ENCODE measurements at places on chromosomes 7 and 10.

- DNase-seq: no peak
These were observed 851.5 kb upstream of the COBL start for GRCh38 chr7:52168085-52168484.

GRCh38 chr7:86477343-86477935 is 166.3 kb upstream of the GRM3 start:
- no peak for DNase-seq

DNA sequence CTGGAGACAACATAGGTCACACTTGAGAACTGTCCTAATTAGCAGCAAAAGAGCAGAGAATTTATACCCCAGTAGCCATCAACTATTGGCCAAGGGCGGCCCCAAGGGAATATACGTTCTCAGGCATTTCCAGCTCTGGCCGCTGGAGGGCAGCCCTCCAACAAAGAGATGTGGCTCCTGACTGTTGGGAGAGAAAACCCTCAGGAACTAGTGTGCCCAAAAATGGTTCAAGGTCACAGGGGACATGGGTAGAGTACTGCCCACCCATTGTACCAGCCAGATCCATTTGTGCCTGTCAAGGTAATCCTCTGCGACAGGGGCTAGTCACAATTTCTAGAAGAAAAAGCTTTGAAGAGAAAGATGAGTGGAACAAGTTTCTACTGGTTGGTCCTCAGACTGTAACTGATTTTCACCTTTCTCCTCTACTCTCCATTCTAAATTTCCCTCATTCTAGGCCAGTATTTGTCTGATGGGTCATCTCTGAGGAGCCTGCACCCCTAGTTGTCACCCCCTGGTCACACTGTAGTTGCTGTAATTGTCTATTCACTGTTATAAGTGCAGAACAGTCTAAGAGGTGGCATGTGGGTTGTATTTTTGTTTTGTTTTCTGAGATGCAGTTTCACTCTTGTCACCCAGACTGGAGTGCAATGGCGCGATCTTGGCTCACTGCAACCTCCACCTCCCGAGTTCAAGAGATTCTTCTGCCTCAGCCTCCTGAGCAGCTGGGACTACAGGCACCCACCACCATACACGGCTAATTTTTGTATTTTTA is 14.7 kb upstream of the C7orf33 start:
- no peak for DNase-seq

GRCh38 chr7:15131661-15132060 is 229.1 kb upstream of the DGKB start:
- no peak for DNase-seq

DNA sequence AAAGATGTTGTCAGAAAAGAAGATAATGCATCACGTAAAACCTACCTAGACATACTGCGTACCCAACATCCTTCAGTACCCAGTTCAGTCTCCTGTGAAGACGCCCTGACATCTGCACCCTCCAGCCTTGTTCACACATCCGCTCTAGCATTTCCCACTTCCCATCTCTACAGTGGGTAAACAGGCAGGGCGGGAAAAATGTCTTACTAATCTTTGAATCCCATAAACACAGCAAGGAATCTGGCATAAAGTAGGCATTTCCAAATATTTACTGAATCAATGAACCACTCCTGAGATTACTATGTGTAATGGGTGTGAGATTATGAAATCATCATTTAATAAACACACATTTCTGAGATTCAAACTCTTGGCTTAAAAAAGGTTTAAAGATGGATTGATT is 132.8 kb downstream of the GLI3 start:
- DNase-seq: no peak

GRCh38 chr10:96287392-96288105 is 16.2 kb upstream of the BLNK start:
- DNase-seq: no peak

GRCh38 chr10:47145290-47145934 is 154.6 kb upstream of the GDF10 start:
- no peak for DNase-seq

- no peak for DNase-seq
These were observed 370.3 kb downstream of the BMPER start for GRCh38 chr7:34275624-34276023.

DNA sequence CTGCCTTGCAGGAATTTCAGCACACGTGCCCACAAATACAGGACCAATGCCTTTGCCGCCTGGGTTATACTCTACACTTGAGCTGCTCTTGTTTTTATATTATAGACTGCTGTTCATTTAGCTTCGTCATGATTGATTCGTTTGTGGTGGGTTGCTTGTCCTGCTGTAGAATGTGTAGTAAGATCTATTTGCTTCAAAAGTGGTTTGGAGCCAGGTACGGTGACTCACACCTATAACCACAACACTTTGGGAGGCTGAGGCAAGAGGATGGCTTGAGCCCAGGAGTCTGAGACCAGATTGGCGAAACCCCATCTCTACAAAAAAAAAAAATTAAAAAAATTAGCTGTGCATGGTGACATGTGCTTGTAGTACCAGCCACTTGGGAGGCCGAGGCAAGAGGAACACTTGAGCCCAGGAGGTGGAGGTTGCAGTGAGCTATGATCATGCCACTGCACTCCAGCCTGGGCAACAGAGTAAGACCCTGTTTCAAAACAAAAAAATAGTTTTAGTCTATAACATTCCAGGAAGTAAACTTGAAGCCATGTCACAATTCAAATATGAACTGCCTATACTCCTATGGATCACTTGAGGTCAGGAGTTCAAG is 9.0 kb upstream of the RHBDD2 start:
- no peak for DNase-seq

- no peak for DNase-seq
These were observed 13.1 kb downstream of the SFXN3 start for GRCh38 chr10:101044117-101044516.

- DNase-seq: no peak
These were observed 339.1 kb downstream of the SEMA3D start for GRCh38 chr7:84847790-84848189.

DNA sequence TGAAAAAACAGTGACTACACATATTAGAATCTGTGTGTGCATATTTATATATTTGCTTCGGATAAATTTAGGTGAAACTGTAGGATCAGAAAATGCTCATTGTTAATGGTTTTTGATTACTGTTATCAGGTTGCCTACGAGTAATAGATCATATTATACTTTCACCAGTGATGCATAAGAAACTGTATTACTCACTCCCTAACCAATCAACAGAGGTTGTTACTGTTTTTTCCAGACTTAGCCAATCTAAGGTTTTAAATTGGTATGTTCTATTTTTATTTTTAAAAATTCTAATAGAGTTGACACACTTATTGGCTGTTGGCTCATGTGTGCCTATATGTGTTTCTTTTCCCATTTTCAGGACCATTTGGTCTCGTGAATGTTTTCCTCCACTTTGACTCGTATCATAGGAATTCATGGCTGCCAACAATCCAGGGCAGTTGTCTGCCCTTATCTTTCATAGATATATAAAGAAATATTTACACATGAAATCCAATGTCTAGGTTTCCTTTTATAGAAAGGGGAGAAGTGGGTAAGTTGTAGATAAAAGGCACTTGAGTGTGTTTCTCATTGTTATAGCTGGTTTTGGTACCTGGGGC is 59.2 kb downstream of the ANLN start:
- DNase-seq: no peak

- DNase-seq: no peak
These were observed 107.5 kb downstream of the EPDR1 start for GRCh38 chr7:38027884-38028455.

DNA sequence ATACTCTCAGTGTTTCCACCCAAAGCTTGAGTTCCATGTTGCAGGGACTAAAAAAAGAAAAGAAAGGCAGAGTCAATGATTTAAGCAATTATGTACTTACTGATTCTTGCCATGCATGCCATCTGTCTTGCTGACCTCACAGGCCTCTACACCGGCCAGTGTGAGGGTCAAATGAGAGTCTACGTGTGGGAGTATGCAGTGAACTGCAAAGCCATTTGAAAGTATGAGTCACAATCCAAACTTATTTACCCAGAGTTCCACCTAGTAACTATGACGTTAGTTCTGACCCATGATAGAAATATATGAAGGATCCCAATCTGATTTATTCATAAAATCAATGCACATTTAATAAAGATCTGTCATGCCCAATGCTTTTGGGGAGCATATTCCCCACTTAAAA is 26.5 kb downstream of the PDE1C start:
- DNase-seq: no peak

DNA sequence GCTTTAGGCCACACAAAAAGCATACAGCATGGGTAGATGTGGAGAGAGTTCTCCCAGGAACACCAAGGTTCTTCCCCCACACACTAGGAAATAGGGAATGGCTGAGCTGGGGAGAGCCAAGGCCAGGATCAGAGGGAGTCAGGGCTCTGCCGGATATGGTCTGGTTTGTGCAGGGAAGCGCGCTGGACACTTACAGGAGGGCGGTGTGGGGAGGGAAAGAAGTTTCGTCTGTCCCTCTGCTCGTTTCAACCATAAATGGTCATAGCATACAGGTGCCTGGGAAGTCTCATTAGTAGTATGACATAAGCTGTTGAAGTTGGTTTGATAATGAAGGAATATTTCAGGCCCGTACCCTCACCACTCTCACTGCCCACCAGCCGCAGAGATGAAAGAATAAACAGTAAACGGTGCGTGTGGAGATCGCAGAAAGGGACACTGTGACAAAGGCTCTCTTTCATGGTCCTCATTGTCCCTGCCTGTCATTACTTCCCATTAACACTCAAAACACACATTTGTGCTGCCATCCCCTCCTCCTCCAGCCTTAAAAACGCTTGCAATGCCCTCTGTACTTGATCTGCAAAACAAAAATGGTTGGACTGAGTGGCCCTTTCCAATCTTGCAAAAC is 207.2 kb downstream of the CELF2 start:
- DNase-seq: no peak

DNA sequence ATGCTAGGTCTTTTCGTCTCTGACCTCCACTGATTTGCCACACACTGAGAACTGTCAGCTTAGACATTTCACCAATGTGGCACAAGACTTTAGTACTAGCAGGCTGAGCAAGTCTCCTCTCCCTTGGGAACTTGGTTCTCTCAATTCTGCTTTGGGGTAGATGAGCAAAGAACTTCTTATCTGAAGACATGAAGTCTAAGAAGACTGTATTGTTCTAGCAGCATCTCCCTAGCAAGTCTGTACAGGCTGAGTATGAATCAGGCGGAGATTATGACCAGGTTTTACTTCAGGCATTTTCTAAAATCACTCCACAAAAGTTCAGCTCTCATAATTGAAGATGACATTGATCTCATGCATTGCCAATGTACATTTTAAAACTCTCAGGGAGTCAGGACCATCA is 23.8 kb upstream of the STN1 start:
- no peak for DNase-seq

- no peak for DNase-seq
These were observed 4.3 kb upstream of the GDI2 start for GRCh38 chr10:5817322-5818047.

- no peak for DNase-seq
These were observed 15.5 kb upstream of the CCAR1 start for GRCh38 chr10:68705548-68705947.

GRCh38 chr7:50641442-50642405 is 76.5 kb upstream of the DDC start:
- no peak for DNase-seq

DNA sequence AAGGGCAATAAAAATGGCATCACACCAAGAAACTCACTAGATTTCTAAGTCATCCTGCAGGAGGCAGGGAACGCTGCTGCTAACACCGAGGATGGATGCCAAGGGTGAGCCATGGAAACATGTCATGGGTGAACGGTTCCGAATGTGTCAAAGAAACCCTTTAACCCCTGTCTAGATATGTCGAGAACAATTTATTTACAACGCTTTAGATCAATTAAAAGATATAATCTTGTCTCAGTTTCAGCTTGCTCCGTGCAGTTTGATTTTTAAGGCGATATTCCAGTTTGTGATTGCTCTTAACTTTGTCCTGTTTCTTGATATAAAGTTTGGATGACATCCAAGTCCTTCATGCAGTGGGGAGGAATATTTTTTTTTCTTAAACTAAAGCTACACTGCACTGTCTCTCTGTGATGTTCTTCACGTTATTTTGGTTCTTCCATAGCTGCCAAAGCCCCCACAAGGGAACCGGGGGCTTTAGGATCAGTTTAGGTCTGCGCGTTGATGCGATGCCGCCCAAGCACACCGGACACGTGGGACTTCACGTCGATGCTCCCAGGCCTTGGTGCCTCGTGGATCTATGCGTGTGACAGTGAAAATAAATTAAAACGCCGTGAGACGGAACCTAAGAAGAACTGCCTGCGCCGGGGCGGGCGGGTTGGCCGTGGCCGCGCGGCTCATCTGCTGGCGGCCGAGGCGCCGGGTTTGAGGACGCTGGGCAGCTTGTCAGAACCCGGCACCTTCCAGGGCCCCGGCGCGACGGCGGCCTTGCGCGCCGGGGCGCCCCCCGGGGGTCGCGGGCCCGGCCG is 220.3 kb downstream of the PHTF2 start:
- DNase-seq: no peak

- no peak for DNase-seq
These were observed 222.6 kb upstream of the PPP1R3A start for GRCh38 chr7:114141415-114141814.

GRCh38 chr10:3421537-3422257 is 249.1 kb upstream of the PITRM1 start:
- no peak for DNase-seq

DNA sequence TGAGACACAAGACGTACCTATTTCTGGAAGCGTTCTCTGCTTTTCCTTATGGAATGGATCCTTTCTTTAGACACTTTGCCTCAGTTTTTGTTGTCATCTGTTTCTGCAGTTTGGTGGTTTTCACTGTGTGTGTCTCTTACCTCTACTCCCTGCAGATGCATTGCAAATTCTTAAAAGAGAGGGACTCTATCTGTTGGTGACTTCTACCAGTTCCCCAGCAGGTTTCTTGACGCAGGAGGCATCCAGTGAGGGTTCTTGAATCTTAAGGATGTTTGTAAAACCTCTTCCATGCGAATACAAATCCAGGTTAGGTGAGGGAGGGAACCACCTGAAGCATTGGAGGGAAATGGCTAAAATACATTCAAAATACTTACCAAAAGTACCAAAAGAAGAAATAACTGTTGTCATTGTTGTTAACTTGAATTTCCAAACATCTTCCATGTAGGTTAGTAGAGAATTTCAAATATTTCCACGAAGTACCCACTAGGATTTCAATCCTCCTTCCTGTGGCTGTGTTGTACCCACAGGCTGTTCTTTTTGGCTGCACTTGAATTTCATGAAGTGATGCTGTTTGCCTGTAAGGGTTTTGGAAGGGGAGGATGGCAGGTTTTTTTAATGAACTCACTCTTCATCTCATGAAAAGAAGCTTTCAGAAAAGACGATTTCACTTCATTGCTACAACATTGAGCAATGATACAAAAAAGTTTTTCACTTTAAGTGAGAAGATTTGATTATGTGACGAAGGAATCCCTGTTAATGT is 32.2 kb downstream of the PLXDC2 start:
- no peak for DNase-seq

GRCh38 chr7:69817841-69818635 is 219.8 kb downstream of the AUTS2 start:
- DNase-seq: no peak

DNA sequence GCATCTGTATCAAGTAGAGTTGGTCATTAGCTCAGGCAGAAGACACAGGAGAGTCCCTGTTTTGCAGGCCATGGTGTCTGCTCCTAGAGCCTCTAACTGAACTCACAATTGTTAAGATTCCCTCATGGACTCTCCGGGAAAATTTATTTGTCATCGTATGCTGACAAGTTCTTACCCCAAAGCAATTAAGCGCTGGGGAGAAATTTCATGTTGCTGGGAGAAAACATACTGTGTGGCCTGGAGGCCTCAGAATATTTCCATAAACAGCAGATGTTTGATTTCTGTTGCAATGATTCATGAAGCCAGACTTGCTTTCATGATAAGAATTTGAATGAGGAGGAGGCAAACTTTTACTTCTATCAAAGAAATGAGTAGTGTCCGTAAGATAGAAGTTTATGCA is 583.2 kb downstream of the GATA3 start:
- no peak for DNase-seq

- DNase-seq: no peak
These were observed 20.5 kb downstream of the STRA8 start for GRCh38 chr7:135253851-135254771.

All from esophagus squamous epithelium (tissue), 5 donors.